Dermis microvascular lymphatic vessel endothelial cell (primary cell): ENCODE measurements at places on chromosomes 2 and 18.

DNA sequence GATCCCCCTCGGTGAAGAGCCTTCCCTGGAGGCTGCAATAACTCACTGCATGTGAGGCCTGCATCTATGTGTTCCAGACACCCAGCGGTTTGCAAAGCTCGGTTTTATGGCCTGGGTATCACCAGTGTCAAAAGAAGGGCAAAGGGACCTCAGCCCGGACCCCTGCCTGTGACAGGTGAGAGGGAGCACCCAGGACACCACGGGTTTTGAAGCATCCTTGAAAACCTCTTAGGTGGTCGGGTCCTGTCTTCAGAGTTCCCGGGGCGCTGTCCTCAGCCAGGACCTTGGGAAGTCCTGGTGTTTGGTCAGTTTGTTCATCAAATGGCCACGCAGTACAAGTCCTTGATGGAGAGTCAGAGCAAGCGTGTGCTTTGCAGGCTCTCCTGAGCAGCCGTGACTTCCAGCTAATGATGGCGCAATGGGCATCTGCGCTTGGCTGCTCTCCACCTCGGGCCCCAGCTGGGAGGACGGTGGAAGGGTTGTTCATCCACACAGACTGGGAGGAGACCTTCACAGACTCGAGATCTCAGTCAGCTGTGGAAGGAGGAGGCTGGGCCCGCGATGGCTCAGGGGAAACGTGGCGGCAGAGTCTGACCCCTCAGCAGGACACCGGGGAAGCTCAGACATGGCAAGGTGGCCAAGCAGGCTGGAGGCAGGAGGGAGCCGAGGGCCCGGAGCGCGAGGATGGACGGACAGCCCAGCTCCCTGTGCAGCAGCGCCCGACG, 113.1 kb upstream of the GPC1 start:
- no peak for DNase-seq

- no peak for DNase-seq
These were observed 88.6 kb downstream of the WDR7 start for GRCh38 chr18:56739731-56740130.

GRCh38 chr2:32514946-32515345, 112.9 kb upstream of the TTC27 start:
- no peak for DNase-seq

DNA sequence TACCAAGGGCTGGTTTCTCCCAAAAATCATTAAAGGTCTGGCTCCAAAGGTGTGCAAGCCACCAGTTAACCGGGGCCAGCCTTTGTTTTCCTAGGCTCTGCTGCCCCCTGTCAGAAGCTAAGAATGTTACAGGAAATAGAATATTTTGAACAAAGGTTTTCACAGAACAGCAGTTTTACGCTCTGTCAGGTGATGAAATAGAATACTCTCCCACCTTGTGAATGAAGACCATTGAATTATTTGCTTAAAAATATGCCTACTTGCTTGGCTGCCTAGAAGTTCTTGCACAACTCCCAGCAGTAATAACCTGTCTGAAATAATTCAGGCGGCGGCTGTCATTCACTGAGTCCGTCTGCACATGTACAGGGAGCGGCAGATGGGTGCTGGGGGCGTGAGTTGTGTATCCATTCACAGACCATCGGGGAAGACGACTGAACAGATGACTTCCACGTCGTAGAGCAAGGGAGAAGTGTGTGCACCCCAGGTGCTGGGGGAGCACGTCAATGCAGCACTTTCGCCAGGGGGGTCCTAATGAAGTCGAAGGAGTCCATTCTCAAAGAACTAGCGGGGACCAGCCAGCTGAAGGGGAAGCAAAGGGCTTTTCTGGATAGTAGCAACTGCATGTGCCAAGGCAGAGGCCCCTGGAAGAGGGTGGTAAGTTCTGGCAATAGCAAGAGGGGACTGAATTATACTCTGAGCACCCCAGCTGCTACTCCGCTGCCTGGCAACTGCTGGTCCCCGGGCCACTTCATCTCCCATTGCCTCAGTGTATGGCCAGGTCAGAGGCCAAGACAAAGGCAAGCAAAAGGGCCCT, 56.1 kb downstream of the SF3B1 start:
- DNase-seq = peak; percentile 14

GRCh38 chr18:50734886-50735285, 84.9 kb downstream of the MRO start:
- DNase-seq = no peak

- no peak for DNase-seq
These were observed 71.0 kb downstream of the MAPK4 start for GRCh38 chr18:50630895-50631294.

DNA sequence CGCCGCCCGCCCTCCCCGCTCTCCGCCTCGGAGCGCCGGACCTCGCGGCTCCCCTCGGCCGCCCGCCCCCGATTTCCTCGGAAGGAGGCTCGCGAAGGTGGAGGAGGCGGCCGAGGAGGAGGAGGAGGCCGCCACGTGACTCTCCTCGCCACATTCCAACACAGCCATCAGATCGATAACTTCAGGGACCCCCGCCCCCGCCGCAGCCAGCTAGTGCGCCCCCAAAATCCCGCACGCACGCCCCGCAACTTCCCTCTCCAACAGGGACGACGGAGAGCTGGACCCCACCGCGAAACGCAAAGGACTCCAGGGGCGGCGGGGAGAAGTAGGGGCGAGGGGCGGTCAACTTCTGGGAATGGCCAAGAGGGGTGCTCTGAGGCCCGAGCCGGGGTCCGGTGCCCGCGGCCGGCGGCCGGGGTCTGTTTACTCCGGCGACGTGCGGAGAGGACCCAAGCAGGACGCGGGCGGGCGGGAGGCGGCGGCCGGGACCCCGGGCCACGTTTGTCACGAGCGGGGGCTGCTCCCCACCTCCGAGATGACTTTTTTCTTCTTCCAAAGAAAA, 2.0 kb downstream of the ZNF521 start:
- peak; percentile 20 for DNase-seq

DNA sequence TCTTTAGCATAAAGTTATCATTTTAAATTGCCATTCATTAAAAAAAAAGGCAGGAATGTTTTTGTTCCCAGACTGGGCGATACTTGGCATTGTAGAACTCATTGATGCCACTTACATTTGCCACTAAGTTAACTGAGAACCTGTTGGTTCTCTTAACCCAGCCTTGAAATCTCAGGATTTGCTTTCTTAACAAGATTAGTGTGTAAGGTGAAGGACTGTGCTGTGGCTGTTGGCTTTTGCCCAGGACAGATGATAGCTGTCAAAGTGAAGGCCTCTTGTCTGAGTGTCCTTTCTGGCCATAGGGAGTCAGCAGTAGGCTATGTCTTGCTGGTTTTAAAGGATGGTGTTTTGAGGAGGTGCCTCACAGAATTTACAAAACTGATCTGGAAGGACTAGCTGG, 2.6 kb downstream of the DPYSL5 start:
- DNase-seq = no peak

GRCh38 chr2:222715742-222716141, 44.3 kb downstream of the MOGAT1 start:
- no peak for DNase-seq

DNA sequence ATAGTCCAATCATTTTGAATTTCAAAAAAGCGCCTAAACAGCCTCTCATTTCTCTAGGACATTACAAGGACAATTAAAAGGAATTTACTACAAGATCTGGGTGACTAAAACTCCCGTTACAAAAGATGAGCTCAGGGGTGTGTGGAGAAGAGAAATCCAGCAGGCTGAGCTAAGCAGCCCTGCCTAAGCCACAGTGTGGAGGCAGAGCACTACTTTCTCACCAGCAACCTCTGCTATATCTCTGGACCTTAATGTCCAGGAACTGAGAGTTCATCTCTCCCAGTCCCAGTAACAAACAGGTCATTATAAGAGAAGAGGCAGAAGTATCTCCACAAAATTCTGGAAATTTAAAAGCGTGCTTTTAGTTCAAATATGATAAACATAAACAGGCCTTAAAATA, 18.9 kb upstream of the ANKRD62 start:
- peak; percentile 18 for DNase-seq

GRCh38 chr2:3338340-3338739, 39.3 kb downstream of the EIPR1 start:
- DNase-seq = no peak

- DNase-seq = no peak
These were observed 219.1 kb upstream of the STK17B start for GRCh38 chr2:196390243-196391148.

DNA sequence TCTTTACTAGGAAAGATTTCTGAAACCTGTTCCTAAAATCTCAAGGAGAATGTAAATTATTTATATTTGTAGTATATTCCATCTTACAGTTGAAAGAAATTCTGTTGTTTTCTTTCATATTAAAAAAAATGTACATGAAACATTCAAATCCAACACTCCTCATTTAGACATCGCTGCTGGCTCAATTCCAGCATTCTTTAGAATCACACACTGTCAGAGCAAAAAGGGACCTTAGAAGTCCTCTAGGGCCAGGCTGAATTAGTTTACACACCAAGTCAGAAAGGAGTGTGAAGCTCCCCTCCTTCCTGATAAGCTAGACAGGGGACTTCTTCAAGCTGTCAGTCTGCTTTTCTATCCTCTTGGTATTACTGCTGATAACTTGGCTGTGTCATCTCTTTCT, 158.6 kb upstream of the LTBP1 start:
- DNase-seq = no peak

- no peak for DNase-seq
These were observed 202.5 kb downstream of the GLI2 start for GRCh38 chr2:120938045-120938771.

DNA sequence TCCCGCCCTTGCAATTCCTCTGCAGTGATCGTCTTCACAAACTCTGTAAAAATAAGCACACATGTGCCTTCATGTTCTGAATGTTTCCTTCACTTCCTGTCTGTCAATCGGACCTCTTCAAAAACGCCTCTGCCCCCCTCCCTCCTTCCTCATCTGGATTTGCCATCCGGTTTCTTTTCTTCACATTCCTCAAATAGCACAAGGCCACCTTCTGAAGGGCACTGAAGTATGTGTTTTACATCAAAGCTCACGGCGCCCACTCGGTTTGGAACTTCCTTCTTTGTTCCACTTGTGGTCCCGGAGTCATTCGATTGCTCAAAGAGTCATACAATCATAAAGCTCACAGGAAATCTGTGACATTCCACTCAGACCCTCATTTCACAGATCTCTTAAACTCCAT, 758.1 kb upstream of the SALL3 start:
- DNase-seq = no peak

DNA sequence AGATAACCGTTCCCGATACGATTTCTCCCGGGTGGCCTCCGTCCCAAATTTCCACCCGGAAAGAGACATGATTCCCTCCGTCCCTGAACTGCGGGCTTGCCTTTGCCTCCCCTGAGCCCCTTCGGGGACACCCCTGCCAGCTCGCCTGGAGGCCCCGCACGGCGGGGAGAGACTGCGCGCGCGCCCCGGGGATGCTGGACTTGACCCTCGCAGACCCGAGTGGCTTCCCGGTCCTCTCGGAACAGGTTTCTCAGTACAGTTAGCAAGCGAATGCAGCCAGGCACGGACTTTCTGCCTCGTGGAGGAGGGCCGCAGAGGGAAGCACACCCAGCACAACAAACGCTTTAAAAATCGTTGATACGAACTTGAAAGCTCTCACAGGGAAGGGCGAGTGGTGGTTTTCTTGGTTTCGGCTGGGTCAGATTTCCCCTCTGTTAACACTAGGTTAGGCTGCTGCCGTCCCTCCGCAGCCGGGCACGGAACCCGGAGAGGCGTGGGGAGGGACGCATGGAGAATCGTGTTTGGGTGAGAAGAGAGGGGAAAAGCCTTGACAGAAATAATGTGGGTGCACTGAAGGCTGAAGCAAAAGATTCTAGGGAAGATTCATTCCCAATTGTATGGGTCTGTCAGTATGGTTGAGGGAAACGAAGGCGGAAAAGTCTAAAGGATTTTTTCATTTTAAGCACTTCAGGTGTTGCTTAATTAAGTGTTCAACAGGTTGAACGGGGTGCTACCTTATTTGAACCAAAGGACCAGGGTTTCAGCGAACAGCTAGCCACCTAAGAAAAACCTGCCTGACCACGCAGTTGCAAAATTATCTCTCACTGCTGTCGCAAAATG, 916 bp downstream of the TNFRSF11A start:
- DNase-seq = no peak

GRCh38 chr2:215828528-215829184, 184.7 kb downstream of the MREG start:
- DNase-seq = peak; percentile 58

DNA sequence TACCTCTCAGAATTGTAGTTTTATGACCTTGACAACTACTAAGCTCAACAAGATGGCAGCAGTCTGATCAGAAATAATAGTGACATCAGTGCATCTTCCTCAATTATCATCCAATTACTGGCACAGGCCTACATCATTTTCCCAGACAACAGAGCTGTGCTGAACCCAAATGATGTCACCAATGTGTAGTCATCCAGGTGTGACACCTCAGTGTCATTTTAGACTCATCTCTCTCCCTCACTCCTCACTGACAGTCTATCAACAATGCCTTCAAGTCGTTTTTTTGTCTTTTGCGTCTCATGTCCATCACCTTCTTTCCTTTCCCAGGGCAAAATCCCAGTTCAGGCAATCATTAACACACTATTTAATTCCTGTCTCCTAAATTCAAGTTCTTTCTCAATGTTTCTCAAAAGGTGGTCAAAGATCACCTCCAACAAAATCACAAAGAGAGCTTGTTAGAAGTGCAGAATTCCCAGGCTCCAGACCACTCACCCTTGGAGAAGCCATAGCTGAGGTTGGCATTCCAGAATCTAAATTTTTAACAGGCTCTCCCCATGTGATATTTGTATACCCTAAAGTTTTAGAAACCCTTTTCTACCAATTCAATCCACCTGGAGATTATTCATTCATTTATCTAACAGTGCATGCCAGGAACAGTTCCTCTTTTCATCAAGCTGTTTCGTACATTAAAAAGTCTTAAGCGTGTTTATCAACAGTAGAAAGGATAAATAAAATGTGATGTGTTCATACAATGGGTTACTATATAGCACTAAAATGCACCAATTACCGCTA, 125.3 kb upstream of the KLF7 start:
- DNase-seq = no peak

DNA sequence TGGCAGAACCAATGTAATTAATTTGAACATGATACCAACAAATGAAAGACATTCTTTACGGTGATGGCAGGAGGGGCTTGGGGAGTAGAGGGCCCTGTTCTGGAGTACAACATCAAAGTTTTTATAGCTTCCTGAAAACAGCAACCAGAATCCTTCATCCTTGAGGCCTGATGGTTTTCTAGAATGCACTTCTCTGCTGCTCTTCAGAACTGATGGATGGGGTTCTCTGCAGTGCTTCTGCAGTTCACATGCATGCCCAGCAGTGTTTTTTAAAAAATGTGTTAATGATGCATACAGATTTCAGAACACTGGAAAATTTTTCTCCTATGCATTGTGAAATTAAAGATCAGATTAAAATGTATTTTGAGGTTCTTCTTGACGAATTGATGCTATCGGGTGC, 2.5 kb downstream of the LTBP1 start:
- DNase-seq = no peak

- DNase-seq = peak; percentile 72
These were observed 184.7 kb upstream of the LINC00305 start for GRCh38 chr18:64333584-64333983.

GRCh38 chr18:26965206-26965605, 99.7 kb upstream of the AQP4 start:
- DNase-seq = no peak

GRCh38 chr2:129755786-129756185, 223.7 kb upstream of the RAB6C start:
- DNase-seq = no peak
